ENCODE measurements at places on chromosomes 16 and 17. TPM values are rescaled to one million over a fixed set of nuclear protein-coding genes. Genes with fewer than 3 reads are reported as not detected.

GRCh38 chr17:54992797-54993639 lies 24.5 kb downstream of the STXBP4 start:
- no peaks in the 10 kb centered on the region for H3K27me3 ChIP-seq
- H3K4me3 ChIP-seq, result no peak overlapping the region
- H3K36me3 ChIP-seq, result no peaks in the 10 kb centered on the region
- H3K4me1 ChIP-seq, result no peaks in the 10 kb centered on the region
- peak; percentile 43 for DNase-seq

DNA sequence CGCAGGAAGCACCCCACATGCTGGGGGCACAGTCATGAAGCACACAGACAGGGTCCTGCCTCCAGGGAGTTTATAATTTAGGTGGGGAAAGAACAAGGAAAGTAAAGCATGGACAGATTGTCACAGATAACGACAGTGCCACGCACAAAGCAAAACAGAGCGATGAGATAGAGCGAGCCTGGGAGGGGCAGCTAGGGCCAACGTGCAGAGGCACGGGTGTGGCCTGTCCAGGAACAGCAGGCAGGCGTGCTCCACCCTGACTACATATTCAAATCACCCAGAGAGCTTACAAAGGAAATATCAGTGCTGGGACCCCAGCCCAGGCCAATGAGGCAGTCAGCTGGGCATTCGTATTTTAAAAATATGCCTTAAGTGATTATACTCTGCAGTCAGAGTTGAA lies 16.8 kb downstream of the LGALS9 start:
- H3K4me3 ChIP-seq, result no peak overlapping the region
- no peaks in the 10 kb centered on the region for H3K27me3 ChIP-seq
- H3K36me3 ChIP-seq, result peaks cover 27% of the 10 kb centered on the region
- no peak for DNase-seq
- no peak overlapping the region for H3K27ac ChIP-seq

- no peak overlapping the region for H3K4me3 ChIP-seq
- no peak overlapping the region for H3K27ac ChIP-seq
- H3K27me3 ChIP-seq, result peaks cover 17% of the 10 kb centered on the region
- DNase-seq, result no peak
- no peaks in the 10 kb centered on the region for H3K4me1 ChIP-seq
Observed at GRCh38 chr16:84307209-84307954, 12.7 kb downstream of the WFDC1 start.

- no peak overlapping the region for H3K27ac ChIP-seq
- no peak for DNase-seq
- H3K4me1 ChIP-seq, result peaks cover 55% of the 10 kb centered on the region
- no peak overlapping the region for H3K4me3 ChIP-seq
- H3K36me3 ChIP-seq, result no peaks in the 10 kb centered on the region
Observed at GRCh38 chr17:60395508-60396065, 3.7 kb upstream of the USP32 start.

GRCh38 chr17:31064707-31065106 lies 30.1 kb upstream of the NF1 start:
- H3K27ac ChIP-seq, result no peak overlapping the region
- no peaks in the 10 kb centered on the region for H3K36me3 ChIP-seq
- H3K4me3 ChIP-seq, result no peak overlapping the region
- H3K27me3 ChIP-seq, result no peaks in the 10 kb centered on the region
- DNase-seq, result no peak

- H3K4me1 ChIP-seq, result no peaks in the 10 kb centered on the region
- no peak overlapping the region for H3K4me3 ChIP-seq
- H3K27ac ChIP-seq, result no peak overlapping the region
- DNase-seq, result no peak
- no peaks in the 10 kb centered on the region for H3K27me3 ChIP-seq
- H3K36me3 ChIP-seq, result no peaks in the 10 kb centered on the region
Observed at GRCh38 chr16:61858988-61859387, 177.2 kb downstream of the CDH8 start.

SPNS3 gene
- polyA plus RNA-seq, result 0.59 TPM

CACNA1G gene
- not detected for polyA plus RNA-seq

Data from naive B cell (primary cell).